Hematopoietic multipotent progenitor cell (in vitro differentiated cells): ENCODE measurements at places on chromosomes 7 and 10.

GRCh38 chr7:142175594-142175993, 64.1 kb downstream of the MGAM2 start:
- no peak for DNase-seq

DNA sequence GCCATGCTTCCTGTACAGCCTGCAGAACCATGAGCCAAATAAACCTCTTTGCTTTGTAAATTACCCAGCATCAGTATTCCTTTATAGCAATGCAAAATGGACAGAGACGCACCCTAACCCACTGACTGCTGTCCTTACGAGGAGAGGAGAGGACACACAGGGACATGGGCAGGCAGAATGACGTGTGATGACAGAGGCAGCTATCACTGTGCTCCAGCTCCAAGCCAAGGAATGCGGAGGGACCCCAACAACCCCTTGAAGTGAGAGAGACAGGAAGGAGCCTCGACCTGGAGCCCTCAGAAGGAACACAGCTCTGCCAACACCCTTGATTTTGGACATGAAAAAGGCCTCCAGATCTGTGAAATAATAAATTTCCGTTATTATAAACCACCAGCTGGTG, 46.6 kb upstream of the EBF3 start:
- DNase-seq = no peak

GRCh38 chr10:71599518-71599917, 120.1 kb downstream of the C10orf105 start:
- no peak for DNase-seq

DNA sequence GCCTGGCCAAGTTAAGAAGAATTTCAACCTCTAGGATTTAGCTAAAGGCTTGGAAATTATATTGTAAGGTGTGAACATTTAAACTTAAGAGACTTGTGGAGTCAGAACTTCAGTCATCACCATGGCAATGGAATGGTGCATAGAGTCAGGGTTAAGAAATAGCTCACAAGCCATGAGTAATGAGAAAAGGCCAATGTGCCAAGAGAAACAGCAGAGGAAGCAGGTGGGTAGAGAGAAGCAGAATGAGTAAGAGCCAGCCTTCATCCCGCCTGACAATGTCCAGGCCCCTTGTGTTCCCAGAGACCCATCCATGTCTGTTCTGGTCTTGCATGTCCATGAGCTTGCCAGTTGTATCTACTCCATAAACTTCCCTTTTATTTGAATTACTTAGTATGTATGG, 62.6 kb upstream of the TBX20 start:
- no peak for DNase-seq

DNA sequence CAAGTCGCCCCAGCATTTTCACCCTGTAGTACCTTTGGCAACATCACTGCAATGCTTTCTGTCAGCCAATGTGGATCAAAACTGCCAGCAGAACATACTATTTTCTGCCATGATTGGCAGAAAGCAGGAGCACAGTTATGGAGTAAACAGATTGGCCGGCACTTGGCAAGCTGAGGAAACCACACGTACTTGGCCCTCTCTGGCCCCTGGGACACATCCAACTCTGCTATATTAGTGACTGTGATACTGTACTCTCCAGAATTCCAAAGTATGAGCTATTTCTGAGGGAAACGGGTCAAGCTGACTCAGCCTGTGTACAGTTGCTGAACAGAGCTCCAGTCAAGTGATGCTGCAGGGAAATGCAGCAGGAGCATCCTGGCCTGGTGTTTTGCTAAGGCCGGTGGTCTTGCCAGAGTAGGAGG, 39.8 kb upstream of the LANCL2 start:
- no peak for DNase-seq

DNA sequence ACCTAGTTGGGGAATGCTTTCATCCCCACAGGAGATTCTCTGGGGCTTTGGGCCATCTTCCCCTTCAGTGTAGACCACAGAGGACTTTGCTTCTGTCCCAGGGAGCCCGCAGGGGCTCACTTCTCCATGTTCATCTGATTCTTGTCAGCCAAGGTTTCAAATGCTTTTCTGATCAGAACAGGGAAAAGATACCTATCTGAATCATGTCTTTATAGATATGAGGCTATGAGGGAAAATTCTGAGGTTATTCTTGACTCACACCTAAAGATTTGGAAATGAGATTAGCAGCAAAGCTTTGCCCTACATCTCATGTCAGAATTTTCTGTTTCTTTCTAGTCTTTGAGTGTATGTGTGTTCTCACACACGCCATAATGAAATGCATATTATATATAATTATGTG, 53.3 kb downstream of the FIGNL1 start:
- DNase-seq = no peak

DNA sequence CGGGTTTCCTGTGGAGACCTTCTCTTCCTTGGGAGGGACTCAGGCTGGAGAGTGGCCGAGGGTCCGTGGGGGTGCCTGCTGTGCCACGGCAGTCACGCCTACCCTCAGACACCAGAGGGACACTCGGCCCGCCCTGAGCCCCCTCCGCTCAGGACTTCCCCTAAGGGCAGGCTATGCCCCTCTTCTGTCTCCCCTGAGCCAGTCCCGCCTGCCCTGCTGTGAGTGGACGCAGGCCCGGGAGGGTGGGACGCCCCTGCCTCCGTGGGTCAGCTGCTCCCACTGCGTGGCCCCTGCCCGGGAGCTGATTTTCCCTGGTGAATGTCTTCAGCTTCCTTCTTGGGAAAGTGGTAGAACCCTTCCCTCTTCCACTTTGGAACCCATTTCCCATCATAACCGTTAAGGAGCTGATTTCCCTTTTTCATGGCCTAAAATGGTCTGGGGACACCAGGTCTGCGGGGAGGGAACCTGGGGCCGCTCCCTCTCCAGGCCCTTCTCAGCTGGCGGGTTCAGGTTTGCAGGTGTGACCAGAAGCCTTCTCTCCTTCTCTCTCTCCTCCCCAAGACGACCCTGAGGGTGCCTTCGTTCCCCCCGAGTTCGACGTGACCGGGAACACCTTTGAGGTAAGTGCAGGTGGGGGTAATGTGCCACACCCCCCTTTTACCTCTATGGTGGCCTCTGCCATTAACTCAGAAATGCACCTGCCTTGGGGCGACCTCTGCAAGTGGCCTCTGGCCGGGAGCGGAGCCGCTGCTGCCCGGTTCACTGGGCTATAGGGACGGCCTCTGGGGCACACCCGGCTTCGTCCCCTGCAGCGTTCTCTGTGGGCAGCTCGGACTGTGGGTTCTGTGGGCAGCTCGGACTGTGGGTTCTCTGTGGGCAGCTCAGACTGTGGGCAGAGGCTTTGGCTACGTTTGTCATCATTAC, 7.9 kb downstream of the KNDC1 start:
- DNase-seq = no peak

GRCh38 chr7:18352339-18353255, 143.0 kb upstream of the HDAC9 start:
- no peak for DNase-seq

- no peak for DNase-seq
Measured at GRCh38 chr7:4483851-4484250, 198.2 kb upstream of the FOXK1 start.

- DNase-seq = no peak
Measured at GRCh38 chr7:122383934-122384333, 79.4 kb upstream of the FEZF1 start.

DNA sequence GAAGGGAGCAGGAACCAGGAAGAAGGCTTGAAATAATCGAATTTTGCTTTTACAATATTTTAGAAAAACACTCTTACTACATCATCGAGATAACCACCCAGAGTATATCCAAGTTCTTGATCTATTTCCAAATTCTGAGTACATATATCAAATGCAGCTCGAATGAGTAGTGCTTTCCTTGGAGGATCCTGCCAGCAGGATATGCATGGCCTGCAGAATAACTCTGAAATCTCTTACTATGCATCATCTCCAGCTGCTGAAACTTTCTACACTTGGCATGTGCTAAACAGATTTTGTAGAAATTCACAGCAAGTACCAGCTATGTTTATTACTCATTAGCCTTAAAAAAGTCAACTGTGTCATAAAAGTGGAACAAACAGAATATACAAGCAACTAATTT, 44.0 kb upstream of the ANK3 start:
- no peak for DNase-seq

DNA sequence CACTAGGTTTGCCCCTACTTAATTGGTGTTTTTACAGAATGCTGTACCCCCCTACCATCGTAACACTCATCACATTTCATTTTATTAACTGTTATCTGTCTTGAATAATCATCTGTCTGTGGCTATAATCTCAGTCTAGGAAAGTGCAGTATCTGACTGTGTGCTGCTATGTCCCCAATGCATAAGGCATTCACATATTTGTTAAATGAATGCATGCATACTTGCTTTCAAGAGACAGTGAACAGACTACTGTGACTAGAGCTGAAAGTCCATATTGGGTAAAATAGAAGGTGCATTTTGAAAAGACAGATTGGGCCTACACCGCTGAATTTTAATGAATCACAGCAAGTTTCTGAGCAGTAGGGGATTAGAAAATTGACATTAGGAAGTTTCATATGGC, 112.3 kb downstream of the ARHGAP12 start:
- no peak for DNase-seq

DNA sequence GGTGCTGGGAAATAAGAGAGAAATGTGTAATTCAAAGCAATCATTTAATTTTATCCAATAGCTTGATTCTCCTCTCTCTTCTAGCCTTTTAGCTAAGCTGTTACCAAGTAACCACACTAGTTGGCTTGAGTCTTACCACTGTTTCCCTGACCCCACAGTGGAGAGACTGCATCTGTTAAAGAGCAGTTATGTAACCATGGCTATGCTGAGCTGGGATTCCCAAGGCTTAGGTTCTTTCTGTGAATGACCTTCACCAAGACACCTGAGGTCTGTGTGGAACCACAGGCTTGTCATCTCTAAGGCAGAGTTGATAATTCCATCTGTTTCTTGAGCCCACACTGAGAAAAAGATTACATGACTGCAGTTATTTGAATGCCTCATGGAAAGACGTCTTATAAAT, 47.7 kb upstream of the ATRNL1 start:
- DNase-seq = no peak

- DNase-seq = peak; percentile 22
Measured at GRCh38 chr10:73529089-73529832, 33.4 kb upstream of the PPP3CB start.

GRCh38 chr7:15600298-15600697, 38.5 kb upstream of the AGMO start:
- no peak for DNase-seq

DNA sequence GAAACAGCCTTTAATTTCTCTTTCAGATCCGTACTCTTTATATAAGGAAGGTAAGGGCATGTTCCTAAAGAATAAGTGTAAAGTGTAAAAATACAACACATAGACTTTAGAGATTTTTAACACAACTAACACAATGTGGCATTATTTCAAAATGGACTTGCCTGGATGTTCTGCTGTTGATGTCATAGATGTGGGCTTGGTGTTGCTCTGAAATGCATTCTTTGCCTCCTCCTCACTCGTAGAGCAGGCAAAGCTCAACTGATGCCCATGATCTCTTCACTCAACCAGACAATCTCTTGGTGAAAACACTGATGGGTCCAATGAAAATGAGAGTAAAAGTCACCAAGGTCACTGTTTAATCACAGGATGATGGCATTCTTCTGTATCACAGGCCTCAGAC, 174.2 kb upstream of the TCERG1L start:
- no peak for DNase-seq

DNA sequence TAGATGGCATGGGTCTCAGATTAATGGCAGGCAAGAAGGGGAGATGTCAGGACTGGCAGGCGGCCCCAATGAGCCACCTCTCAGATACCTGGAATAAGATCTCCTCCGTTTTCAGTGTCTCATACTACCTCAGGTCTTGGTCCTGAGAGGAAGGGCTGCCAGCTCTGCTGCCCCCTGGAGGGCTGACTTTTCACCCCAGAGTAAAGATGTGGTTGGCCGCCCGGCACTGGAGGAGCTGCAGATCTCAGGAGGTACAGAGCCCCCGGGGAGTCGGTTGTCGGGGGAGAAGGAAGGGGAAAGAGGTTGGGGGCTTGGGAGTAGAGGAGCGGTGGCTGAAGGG, 642 bp upstream of the COL13A1 start:
- DNase-seq = peak; percentile 62

DNA sequence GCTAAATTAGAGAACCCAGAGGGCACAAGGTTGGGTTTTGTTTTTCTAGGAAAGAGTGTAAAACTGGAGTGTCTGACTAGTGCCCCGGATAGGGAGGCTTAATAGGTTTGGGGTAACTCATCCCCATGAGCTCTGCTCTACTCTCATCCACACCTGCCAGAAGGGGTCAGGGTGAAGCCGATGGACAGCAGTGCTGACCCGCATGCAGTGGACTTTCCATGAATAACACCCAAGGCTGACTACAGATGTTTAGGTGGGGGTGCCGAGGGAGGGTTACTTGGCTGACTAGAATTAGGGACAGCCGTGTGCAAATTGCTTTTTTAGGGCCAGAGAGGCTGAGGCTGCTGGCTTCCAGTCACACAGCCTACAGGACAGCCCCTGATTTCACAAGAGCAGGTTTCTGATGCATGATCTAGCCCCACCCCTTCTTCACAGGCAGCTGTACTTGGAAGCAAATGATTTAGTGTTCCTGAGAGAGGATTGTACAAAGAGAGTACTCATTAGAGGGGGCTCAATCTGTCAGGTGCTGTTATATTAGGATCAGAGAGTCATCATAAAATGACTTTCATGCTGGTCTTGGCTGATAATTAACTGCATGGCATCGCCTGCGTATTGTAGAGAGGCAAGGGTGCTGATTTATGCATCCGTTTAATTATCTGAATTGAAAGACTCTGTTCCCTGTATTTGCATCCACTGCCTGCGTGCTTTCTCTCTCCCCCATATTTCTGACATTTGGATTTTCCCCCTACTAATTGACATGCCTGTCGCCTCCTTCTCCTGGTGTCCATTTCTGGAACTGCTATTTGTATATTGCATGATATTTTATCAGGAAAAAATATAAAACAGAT, 9.5 kb downstream of the INHBA start:
- DNase-seq = peak; percentile 26

- no peak for DNase-seq
Measured at GRCh38 chr10:34739915-34740314, 75.2 kb downstream of the PARD3 start.

DNA sequence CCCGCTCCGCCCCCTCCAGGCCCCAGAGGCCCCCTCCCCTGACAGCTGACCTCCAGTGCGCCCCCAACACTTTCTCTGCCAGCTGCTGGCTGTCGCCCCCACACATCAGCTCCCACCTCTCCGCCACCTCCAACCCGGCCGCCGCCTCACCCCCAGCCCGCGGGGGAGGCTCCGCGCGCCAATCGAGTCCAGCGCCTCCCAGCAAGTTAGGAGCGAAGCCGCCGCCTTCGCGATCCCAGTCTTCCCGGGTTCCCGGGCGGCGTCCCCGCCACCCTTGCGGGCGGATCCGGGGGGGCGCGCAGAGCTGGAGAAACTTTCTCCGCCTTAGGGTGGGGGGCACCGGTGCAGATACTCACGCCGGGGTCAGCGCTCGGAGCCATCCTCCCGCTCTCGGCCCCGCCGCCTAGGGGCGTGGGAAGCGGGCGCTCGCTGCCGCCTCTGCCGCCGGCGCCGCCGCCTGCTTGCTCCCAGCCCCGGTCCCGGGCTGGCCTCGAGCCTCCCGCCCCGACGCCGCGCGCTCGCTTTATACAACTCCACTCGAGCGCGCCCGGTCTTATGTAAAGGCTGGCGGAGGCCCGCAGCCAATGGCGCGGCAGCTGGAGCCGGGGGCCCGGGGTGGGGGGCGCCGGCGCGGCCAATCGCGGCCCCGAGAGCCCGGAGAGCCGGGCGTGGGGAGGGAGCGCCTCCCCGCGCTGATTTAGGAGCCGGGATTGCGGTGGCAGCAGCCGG, at the start of gene CRTAC1:
CRTAC1 (minus strand) TSS at position 529 of the 729 bp plus-strand sequence; CDS start at position 380, 149 bp downstream.
- DNase-seq = peak; percentile 22
